Head of caudate nucleus (tissue), 42 donors: ENCODE measurements at places on chromosomes 6 and 20.
A peak's percentile ranks its signal among the peaks of the same experiment; 100 is the strongest.

DNA sequence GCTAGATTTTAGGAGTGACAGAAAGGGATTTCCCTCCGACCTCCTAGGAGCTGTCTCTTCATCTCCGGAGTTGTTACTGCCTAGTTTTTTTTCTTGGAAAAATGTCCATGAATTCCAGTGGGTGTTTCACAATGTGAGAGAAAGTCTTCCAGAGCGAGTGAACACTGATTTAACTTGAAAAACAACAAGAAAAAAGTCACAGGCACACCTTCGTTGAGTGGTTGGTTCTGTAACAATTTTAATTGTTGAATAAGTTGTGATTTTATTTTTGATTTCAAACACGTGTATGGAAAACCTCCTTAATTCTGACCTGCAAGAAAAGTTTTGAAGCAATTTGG, 2.9 kb downstream of the TFAP2C start:
- no peak for DNase-seq

DNA sequence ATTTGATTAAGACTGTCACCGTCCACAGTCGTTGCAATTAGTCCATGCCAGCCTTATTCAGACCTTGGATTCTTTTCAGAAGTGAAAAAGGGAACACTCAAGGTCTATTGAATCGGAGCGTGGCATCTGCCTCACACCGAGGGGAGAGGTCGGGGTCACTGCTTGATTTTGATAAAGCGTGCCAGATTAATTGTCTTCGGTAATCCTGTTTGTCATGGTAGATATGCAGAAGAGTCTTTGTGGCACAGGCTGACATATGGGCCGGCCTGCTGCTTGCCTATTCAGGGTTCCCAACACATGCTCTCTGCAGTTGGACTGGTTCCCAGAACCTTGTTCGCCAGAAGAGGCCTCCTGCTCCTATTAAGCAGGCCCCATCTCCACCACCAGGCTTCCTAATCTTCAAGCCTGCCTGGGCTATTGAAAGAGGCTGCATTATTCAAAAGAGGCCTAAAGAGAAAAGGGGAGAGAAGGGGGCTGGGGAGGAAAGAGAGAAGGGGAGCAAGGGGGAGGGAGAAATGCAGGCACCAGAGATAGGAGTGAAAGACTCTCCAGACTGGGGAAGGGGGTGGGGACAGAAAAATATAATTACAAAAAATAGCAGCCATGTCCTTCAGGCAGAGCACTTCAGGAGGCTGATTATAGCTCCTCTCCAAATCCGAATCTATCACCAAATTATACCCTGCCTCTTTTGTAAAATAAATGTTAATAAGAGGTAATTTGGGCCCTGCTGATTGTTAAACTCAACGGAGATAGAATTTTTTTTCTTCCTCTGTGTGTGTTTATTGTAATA, 611.3 kb downstream of the HDGFL1 start:
- DNase-seq: peak; percentile 58

- peak; percentile 43 for DNase-seq
These were observed 31.5 kb upstream of the ADTRP start for GRCh38 chr6:11810039-11810541.

DNA sequence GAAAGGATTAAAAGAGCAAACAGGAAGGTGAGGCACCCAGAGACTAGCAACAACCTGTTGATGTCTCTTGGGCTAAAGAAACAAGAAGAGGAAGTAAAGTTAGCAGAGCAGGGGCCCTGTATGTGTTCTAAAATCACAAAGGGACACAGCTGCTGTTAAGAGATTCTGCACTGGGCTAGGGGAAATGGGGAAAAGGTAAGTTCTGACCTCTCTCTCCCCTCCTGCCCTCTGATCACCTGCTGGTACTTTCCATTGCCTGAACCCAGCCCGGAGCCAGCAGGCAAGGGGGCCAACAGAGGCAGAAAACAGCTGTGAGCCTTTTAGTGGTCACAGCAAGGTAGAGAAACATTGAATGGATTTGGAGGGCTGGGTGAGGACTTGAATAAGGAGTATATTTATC, 13.5 kb upstream of the CNR1 start:
- DNase-seq: no peak

DNA sequence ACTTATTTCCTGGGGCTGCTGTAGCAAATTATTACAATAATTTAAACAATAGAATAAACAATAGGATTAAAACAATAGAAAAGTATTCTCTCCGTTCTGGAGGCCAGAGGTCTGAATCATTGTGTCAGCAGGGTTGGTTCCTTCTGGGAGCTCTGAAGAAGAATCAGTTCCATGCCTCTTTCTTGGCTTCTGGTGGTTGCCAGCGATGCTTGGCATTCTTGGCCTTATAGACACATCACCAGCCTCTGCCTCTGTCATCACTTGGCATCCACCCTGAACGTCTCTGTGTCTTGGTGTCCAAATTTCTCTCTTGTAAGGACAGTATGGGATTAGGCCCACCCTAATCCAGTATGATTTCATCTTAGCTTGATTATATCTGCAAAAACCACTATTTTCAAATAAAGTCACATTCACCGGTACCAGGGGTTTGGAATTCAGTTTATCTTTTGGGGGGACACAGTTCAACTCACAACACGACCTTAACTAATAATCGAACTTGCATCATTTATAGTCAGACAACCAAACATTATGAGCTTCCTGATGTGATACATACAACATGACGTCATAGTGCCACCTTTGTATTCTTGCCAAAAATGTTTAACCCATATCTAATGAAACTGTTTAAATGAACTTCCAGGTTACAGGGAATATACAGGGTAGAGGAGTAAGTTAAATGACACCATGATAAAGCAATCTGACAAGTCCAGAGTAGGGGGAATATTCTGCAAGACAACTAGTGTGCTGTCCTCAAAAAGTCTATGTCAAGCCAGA, 84.7 kb upstream of the RNF24 start:
- no peak for DNase-seq

DNA sequence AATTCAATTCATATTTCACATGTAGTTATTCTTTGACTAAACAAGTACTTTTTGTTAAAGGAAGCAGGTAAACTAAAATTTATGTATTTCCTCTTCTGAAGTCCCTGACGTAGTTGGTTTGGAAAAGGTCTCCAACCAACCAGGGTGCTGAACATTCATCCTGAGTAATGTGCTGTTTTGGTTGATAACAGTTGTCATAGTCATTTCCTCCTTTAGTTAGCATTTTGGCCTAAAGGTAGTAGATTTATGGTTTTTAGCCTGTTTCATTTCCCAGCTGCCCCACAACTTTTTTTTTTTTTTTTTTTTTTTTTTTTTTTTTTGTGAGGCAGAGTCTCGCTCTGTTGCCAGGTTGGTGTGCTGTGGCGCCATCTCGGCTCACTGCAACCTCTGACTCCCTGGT, 382.8 kb upstream of the FLRT3 start:
- DNase-seq: no peak

GRCh38 chr20:53917145-53918019, 153.0 kb downstream of the BCAS1 start:
- DNase-seq: no peak

- DNase-seq: peak; percentile 69
These were observed 1.6 kb downstream of the PPP1R16B start for GRCh38 chr20:38806855-38807655.

DNA sequence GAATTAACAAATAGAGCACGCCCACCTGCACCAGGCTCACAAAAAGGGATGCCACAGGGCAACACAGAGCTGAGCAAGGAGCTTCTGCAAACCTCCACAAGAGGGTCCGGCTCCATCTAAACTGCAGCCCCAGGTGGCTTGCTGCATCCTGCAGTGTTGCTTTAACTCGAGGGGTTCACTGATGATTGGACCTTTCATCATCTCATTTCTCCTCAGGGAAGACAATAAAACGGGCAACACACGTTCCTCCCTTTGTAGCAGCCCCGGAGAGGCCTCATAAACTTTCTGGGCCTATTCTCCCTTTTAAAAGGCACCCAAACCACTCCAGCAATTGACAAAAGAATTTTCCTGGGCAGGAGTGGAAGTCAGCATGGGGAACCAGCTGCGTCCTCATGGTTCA, 161.5 kb upstream of the CDH4 start:
- DNase-seq: no peak

- no peak for DNase-seq
These were observed 118.4 kb upstream of the SLC2A12 start for GRCh38 chr6:134170844-134171243.

DNA sequence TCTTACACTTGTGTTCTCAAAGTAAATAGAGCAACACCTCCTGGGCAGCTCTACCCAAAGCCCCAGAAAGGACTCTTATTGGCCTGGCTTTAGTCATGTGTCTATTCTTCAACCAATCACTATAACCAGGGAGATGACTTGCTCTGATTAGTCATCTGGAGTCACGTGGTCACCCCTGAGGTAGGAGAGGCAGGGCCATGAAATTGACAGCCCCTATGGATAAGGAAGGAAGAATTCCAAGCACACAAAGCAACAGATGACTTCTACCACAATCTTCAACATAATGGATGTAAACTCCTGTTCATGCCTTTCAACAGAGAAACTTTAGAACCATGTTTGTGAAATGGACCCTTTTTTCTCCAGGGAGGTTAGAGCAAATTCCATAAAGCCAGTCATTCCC, 24.6 kb upstream of the EYA2 start:
- DNase-seq: no peak

GRCh38 chr6:88360203-88360797, 194.2 kb upstream of the CNR1 start:
- DNase-seq: no peak

GRCh38 chr6:17013701-17014100, 88.1 kb upstream of the STMND1 start:
- DNase-seq: no peak

DNA sequence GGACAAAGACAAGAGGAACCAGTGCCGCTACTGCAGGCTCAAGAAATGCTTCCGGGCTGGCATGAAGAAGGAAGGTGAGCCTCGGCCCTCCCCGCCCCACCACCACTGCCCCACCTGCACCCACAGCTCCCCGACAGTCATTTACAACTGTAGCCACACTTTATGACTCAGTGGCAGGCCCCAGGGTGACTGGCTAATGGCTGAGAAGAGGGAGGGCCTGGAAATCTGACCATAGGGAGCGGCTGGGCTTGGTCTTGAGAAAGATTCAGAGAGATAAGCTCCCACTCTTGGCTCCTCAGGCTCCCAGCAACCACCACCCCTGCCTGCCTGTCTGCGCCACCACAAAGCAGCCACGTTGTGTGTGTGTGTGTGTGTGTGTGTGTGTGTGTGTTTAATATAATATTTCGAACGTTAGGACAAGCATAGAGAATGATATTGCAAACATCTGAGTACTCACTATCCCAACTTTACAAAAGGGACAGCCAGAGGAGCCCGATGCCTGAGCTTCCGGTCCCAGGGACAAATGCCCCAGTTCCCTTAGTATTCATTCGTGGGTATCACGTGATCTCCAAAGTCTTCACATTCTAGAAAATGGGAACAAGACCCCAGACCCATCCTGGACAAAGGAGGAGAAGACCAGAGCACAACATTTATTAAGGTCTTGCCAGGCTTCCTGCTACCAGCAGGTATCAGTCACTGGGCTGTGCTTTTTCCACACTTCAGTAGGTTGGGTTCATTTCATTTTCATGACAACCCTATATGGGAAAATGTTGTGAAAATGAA, 52.1 kb downstream of the HNF4A start:
- DNase-seq: no peak

DNA sequence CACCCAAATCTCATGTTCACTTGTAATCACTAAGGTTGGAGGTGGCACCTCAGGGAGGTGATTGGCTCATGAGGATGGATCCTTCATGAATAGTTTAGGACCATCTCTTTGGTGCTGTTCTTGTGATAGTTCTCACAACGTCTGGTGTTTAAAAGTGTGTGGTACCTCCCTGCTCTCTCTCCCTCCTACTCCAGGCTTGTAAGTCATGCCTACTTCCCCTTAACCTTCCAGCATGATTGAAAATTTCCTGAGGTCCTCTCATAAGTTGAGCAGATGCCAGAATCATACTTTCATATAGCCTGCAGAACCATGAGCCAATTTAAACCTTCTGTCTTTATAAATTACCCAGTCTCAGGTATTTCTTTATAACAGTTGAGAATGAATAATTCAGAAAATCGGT, 16.6 kb downstream of the HLA-A start:
- DNase-seq: no peak

- DNase-seq: no peak
These were observed 94.8 kb downstream of the MBOAT1 start for GRCh38 chr6:20117474-20117873.

DNA sequence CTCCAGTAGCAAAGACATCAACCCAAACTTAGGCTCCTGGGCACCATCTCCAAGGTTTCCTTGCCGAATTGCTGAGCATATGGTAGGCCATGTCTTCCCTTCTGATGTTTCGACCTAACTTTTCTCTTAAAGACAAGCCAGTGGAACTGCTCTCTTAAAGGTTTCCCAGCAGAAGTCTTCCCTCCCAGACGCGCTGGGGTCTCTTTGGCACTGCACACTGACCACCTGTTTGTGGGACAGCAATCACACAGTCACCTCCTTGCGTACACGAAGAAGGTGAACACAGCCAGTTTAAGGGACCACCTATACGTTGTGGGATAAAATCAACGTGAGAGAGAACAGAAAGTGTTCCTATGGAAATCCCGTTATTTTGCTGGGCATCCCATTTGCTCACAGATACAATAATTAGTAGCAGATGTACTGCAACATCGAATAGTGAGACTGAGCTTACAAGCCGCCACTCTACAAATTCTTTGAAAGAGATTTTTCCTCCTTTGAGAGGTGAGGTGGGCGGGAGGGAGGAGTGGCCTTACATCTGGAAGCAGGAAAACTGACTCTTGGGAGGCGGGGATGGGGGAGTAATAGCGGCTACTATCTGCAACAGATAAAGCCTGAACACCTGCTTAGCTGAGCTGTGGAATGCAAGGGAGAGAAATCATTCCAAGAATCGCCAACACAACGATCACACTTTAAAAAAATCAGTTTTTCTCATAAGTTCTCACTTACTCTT, 9.9 kb downstream of the GRIK2 start:
- DNase-seq: no peak

GRCh38 chr6:56445818-56446217, 196.9 kb downstream of the DST start:
- no peak for DNase-seq

DNA sequence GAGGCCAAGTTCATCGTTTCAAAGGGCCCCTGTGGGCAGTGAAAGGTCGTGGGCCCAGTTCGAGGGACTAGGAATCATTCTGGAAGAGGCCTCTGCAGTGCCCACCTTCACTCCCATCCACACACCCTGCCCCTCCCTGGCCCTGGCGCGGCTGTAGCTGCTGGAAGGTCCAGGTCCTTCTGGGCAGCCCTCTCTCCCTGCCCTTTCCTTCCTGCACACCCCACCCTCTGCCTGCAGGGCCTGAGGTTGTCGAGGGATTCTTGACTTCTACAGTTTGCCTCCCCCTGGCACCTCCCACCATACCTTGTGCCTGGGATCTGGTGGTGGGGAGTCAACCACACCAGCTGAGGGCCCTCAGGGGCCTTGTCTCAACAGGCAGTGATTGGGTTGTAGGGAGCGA, 4.5 kb upstream of the MYT1 start:
- DNase-seq: no peak

DNA sequence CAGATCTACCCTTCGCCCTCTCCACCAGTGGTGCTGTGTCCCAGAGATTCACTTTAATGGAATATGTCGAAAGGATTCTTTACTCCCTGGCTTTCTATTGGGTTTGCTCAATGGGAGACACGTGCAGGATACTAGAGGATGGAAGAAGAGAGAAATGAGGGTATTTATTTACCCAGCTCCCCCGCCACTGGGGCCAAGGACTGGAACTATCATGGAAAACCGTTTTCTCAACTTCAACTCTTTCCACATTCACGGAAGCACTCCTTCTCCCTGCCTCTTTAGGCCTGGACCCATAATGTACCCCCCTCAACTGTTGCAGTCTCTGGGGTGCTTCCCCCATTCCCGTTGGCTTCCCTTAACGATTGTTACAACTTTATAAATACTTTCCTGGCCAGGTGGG, 26.6 kb upstream of the RALY start:
- no peak for DNase-seq
